Stimulated activated CD4-positive, alpha-beta T cell treated with anti-CD3 and anti-CD28 coated beads, TNF-alpha, amount 100 ng/mL, for 4 hours (primary cell): ENCODE measurements at places on chromosomes 5 and 9.

DNA sequence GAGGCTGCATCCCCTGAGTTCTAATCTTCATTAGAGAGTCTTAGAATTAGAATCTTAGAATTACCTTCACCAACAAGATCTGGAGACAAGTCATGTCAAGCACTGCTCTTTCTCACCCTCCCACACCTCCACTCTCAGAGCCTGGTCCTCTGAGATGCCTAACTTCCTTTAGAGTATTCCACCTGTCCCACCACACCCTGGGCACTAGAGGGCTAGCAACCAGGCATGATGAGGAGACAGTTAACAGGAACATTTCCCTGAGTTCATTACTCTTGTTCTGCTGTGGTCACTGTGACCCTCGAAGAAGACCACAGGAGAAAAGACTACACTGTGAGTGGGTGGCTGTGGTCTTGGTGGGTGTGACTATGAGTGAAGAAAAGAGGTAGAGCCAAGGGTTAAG is 25.2 kb upstream of the MAP1B start:
- DNase-seq = no peak

DNA sequence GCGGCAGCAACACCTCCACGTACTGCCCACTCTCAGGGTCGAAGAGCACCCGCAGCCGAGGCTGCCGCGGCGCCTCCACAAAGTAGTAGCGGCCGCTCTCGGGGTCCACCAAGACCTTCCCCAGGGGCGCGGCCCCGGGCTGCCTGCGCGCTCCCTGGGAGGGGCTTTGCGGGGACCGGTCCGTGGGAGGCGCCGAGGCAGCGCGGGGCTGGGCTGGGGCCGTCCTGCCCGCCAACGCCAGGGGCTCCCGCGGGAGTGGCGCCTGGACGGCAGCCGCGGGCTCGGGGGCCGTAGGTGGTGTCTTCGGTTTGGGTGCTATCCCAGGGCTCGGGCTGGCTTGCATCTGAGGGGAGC is 2.6 kb upstream of the MZB1 start:
- DNase-seq = no peak

DNA sequence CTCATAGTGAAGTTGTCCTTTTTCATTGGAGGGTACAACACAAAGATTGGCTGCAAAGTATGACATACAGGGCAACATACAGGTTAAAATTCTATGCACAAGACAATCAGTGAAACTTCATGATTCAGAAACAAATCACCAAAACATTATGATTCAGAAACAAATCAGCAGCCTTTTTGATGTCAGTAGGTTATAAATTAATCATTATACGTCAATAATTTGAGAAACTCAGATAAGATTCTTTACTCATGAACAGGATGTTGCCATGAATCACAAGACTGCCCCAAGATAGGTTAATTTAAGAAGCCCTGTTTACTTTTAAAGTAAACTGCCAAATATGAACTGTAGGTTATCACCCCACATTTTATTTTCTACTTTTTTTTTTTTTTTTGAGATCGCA is 62.2 kb upstream of the IL33 start:
- DNase-seq = no peak

- DNase-seq = no peak
These were observed 32.2 kb downstream of the HRH2 start for GRCh38 chr5:175690025-175690424.

DNA sequence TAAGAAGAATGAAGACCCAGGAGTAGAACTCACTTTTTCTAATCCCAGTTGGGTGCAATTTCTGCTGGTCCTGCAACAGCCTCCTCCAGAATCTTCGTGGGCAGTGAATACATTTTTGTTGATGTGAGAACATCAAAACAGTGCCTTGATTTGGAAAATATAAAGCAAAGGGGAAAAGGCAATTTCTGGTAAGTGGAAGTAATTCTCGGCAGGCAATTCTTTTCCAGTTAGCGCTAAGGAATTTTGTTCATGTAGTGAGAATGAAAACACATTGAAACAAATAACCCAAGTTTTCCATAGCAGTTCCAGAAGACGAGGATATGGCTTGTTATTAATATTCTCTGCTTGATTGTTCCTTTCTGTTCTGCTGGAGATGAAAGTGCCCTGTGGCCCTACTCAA is 178.7 kb downstream of the SPATA31D1 start:
- no peak for DNase-seq

- DNase-seq = no peak
These were observed 111.1 kb downstream of the VAV2 start for GRCh38 chr9:133880851-133881661.

DNA sequence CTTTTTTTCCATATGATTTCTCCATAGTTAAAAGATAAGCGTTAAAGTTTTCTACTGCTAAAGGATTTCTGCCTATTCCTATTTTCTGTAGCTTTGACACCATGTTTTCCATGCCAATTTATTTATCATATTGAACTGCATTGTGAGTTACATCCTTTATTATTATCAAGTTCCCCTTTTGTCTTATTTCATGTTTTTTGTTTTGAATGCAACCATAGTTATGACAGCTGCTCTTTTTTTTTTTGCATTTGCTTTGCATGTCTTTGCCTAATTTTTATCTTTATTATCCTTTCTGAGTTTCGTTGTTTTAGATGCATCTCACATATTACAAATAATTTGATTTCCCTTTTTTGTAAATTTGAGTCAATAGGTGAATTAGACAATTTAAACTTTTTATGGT is 161.5 kb downstream of the DEPDC1B start:
- DNase-seq = no peak

- no peak for DNase-seq
These were observed 36.8 kb upstream of the SNX2 start for GRCh38 chr5:122738088-122738487.

GRCh38 chr9:123131258-123131657 is 97.8 kb downstream of the GPR21 start:
- DNase-seq = no peak

DNA sequence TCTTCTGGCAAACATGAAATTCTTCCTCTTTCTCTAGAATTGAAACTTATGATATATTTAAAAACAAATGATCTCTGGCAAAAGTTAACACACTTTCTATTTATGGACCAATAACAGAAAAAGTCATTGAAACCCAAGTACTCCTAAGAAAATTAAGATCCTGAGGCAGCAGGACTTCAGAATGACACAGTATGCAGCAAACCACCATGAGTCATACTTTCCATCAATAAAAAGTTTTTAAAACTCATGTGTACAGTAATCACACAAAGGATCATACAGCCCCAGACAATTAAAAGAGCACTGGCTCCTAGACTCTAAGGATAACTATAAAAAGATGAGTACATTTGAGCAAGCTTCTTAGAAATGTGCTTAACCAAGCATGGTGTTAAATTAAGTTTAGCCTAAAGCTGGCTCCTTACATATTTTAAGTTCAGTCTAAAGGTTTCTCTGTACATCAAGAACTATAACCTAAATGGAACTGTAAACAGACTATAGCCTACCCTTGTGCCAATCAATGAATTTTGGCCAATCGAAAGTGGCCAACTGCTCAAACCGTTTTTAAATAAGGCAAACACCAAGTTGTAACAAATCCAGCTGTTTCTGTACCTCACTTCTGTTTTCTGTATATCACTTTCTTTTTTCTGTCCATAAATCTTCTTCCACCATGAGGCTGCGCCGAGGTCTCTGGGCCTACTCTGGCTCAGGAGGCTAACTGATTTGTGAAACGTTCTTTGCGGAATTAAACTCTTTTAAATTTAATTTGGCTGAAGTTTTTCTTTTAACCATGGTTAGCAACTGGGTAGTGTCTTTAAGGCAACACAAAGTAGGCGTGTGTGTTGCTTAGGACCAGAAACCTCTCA is 232.1 kb upstream of the PIK3R1 start:
- DNase-seq = no peak

DNA sequence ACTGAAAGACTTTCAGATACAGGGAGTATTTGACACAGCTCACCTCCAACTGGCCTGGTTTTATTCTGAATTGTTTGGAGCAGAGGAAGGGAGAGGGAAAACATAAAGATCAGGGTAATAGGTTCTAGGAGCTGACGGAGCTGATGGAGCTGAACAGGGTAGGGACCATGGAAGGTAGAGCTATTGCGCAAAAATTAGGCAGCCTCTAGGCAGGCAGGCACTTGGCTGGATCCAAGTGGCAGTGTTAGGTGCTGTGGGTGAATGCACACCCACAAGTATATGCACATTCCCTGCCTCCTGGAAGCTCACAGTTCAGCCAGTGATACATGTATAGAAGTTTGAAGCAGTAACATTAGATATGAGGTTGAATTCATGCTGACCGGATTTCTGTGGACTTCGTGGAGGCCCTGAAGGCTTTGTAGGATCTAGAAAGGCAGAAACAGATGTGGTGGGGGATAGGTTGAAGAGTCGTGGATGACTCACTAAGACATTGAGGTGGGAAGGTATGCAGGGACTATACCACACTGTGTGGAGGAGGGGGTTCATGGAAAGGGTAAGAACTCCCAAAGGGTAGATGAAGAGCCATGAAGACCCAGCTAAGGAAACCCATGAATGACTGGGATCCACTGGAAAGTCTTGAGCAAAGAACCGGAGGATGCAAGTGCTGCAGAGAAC is 50.8 kb downstream of the WWC1 start:
- DNase-seq = no peak

- no peak for DNase-seq
These were observed 2.5 kb upstream of the HNRNPAB start for GRCh38 chr5:178201927-178202235.

- no peak for DNase-seq
These were observed 318.7 kb upstream of the ITGA1 start for GRCh38 chr5:52468976-52469375.

DNA sequence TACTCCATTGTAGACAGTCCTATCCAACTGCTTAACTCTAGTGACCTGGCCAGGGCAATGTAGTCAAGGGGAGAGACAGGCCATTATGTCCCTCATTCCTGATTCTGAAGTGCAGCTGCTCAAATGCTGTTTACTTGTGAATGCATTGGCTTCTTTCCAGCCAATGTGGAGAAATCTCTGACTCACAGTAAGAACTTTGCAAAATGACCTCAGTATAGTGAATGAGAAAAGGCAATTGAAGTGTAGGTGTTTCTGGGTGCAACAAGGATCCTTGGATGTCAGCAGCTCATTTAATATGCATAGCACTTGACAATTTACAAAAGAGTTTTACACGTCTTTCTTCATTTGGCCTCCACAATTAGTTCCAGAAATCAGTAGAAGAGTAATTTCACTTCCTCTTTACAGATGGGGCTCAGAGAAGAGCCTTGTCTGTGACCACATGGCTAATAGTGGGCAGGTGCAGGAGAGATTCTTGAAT is 367.2 kb downstream of the OSTF1 start:
- DNase-seq = no peak

GRCh38 chr9:87672586-87672985 is 53.3 kb upstream of the CTSL start:
- DNase-seq = no peak

- DNase-seq = no peak
These were observed 630 bp downstream of the POLE3 start for GRCh38 chr9:113409883-113410206.

DNA sequence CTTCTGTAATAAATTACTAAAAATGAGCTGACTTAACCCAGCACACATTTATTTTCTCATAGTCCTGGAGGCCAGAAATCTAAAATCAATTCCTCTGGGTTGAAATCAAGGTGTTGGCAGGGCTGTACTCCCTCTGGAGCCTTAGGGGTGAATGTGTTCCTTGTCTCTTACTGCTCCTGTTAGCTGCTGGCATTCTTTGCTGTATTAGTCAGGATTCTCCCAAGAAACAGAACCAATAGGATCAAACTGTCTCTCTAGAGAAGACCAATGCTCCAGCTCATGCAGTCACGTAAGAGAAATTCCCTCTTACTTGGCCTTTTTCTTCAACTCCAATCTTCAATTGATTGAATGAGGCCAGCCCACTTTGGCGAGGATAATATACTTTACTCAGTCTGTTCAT is 15.3 kb upstream of the CD180 start:
- DNase-seq = no peak

GRCh38 chr9:20376731-20377375 is 245.4 kb downstream of the MLLT3 start:
- DNase-seq = no peak

DNA sequence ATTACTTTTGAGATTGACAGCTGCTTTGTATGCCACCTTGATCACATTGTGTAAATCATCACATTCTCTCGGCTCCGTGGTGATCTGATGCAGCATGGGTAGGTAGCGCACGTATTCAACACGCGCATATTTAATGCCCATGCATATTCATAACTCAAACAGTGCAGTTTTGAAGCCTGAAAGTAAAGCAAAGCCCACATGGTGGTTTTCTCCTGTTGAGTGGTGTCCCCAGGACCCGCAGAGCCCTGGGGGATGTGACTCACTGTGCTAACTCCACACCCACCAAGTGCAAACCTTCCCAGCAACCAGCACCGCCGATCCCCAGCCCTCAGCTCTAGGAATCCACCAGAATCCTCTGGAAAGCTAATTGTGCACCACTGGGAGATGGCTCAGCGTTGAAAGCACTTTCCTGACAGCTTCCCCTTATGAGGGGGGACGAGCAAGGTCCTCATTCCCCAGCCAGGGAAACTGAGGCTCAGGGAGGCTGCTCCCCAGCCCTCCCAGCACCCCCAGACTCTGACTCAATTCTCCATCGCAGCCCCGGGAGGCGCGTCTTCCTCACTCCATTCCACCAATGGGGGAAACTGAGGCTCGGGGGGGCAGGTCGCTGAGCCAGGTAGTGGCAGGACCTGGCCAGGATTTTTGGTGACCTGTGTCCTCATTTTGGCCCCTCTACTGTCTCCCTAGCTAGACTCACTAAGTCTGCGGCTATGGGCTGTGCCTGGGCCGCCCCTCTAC is 46.4 kb downstream of the SARDH start:
- no peak for DNase-seq

- DNase-seq = no peak
These were observed 10.7 kb downstream of the LYSMD3 start for GRCh38 chr5:90518661-90519060.

DNA sequence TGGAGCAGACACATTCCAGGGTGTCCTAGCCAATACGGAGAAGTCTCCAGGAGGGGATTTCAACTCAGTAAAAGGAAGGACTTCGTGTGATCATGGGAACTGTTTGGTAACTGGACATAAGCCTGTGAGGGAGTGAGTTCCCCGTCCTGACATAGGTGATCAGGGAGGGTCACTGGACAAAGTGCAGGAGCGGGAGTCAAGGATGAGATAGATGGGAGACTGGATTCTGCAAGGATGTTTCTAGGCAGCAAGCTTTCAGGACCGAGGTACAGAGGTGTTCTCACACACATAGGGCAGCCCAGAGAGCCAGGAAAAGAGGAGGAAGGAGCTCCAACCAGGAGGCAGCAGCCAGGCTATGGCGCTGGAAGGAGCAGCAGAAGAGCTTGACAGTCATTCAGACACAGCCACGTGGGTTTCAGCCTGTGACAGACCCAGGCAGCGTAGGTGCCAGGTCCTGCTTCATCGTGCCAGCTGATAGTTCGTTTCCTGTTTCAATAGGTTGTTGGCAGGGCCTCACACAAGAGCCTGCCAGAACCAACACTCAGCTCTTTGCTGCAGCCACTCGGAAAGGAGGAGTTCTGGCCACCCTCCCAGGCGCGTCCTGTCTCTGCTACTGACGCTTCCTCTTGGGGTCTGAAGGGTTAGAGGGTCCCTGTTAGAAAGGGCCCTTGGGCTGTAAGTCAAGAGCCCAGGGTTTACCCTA is 84.1 kb downstream of the AMBP start:
- no peak for DNase-seq

DNA sequence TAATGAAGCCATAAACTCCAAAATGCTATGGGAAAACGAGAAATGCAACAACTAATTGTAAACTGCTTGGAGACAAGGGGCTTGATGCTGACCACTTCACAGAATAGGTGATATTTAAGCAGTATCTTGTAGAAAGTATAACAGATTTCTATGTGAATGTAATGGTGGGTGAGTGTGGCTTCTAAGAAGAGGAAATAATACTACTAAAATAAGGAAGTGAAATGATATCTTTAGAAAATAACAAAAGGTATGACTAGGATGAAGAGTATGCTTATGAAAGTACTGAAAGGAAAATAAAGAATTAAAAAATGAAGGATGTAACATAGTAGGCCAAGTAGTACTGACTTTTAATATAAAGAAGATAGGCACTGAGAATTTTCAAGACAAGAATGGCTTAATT is 94.2 kb downstream of the AGTPBP1 start:
- DNase-seq = no peak
